GM12878 (cell line): ENCODE measurements at places on chromosomes 1 and 21. TPM values are rescaled to one million over a fixed set of nuclear protein-coding genes. Genes with fewer than 3 reads are reported as not detected.

CELA3A gene
- 7.6 and 9.0 TPM in 2 replicates for total RNA-seq

DNA sequence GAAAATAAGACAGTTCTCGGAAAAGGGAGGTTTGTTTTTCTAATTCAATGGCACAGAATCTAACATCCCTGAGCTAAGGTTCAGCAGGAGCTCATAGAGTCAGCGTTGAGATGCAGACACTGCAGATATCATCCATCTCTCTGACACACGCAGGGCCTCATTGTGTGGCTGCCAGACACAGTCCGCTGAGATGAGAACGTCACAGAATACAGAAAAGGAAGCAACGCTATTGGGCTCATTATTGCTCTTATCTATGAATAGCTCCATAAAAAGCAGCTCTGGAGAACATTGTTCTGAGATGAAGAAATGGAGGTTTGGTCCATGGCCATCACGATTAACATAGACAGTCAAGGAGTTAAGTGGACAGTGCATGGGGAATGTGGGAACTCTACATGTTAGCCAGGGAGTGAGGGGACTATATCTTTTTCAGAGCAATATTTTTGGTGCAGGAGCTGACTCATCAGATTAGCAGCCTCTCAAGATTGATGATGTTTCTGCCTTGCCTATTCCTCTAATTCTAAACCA lies 771.6 kb upstream of the CXADR start:
- no peak for DNase-seq

DNA sequence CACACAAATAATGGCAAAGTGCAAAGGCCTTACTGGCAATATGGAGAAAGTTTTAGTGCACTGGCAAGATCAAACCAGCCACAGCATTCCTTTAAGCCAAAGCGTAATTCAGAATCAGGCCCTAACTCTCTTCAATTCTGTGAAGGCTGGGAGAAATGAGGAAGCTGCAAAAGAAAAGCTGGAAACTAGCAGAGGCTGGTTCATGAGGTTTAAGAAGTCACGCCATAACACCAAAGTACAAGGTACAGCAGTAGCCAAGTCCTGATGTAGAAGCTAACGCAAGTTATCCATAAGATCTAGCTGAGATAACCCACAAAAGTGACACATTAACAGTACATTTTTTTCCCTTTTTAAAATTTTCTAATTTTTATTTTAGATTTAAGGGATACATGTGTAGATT lies 57.1 kb downstream of the SLC27A3 start:
- no peak for DNase-seq

- no peak for DNase-seq
Measured at GRCh38 chr1:245370905-245371581, 216.3 kb downstream of the KIF26B start.

DNA sequence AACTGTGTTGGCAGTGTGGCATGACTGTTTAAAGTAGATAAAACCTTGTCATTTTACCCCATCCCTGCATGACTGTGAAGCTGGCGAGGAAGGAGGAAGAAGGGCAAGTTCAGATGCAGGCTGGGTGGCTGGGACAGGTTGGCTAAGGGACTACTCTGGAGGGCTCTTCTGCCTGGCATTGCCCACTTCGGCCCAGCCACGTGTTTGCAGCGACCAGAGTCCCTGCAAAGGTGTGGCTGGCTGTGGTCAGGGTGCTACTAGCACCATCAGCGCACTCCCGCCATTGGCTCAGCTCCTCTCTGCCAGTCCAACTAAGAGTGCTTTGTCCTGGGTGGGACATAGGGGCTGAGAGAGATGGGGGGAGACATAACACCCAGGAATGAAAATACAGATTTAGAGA lies 7.2 kb downstream of the C1orf115 start:
- DNase-seq: no peak

GRCh38 chr1:164678136-164678700 lies 119.2 kb downstream of the PBX1 start:
- no peak for DNase-seq

DNA sequence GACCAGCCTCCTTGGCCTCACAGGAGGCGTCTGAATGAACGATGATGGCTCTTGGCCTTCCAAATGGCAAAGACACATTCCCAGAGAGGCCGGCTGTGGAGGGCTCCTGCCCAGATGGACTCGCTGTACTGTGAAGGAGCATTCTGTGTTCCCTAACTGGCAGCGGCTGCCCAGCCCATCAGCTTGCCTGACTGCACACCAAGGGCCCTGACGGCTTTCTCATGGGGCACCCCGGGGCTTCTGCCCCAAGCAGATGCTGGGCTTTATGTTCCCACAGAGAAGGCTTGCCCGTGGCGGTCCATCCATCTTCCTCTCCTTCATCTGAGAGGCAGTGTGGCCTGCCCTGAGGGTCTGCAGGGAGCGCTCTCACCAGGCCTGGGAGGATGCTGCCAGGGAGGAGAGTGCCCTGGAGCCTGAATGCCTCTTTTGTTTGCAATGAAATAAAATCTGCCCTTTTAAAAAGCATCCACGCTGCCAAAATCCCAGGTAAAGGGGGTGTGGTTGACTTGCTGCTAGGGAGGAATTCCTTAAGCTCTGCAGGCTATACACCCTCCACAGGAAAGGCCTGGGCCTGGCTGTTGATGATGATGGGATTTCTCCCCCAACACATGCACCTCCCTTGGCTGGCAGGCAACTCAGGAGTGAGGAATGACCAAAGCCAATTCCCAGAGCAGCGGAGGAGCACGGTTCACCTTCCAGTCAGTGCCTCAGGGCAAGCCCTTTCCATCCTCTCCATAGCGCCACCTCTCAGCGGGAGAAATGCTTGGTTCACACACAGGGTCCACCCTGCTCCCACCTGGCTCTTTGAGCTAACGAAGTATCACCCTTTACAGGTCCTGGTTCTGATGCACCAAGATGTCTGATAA lies 84.6 kb upstream of the SSX2IP start:
- DNase-seq: no peak

GRCh38 chr1:47727697-47728085 lies 269.5 kb downstream of the TRABD2B start:
- no peak for DNase-seq

DNA sequence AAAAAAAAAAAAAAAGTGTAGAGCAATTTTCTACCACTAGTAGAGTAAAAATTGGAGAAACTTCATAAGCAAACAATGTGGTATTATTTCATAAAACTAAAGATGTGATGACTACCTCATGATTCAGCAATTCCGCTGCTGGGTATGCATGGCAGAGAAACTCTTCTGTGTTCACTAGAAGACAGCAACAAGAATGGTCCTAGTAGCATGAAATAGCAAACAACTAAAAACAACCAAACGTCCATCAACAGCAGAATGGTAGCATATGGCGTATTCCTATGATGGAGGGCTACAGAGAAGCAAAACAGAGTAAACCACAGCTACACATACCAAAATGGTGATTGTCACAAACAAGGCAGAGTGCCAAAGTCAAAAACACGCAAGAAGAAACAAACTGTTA lies 18.9 kb downstream of the HTR1D start:
- no peak for DNase-seq
